Stimulated activated CD8-positive, alpha-beta memory T cell treated with anti-CD3 and anti-CD28 coated beads, Interleukin-15, amount 100 ng/mL, for 24 hours (primary cell): ENCODE measurements at places on chromosomes 11 and 22.

DNA sequence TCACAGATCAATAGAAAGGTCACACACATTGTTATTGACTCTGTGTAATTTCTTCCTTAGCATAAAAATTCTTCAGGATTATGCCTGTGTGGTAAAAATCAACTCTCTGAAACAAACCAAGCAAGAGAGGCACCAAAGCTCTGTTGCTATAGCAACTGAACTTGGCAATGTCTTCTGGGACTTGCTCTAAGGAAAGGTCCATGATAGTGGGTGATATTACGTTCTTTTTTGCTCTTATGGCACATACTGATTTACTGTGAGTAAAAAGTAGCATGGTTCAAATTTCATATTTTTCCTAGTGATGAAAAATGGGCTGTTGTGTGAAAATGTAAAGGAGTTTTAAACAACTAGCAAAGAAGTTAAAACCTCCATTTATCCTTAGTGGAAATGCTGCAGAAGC is 66.4 kb downstream of the SVIP start:
- DNase-seq: no peak

GRCh38 chr22:40444178-40444831 is 73.9 kb downstream of the SGSM3 start:
- no peak for DNase-seq

GRCh38 chr22:31739795-31740201 is 10.1 kb downstream of the PRR14L start:
- no peak for DNase-seq

DNA sequence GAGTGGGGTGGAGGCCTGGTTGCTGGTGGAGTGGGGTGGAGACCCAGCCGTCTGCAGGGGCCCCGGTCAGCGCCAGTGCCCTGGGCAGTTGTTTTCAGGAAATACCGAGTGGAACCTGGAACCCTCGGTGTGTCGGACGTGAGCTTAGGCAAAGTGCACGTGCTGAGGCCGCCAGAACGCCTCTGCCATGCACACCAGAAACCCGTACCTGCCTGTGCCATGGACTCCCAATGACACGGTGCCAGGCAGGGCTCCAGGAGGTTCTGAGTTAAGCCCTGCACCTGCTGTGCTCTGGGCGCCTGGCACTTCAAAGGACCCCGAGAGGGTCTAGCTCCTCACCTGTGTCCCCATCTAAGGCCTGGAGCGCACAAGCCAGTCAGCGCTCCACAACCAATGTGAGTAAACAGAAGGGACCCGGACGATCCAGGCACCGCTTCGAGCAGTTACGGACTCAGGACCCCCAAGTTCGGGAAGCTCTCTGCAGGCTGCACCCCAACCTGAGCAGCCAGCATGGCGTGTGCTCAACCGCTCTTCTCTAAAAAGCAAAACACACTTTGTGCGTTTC is 12.3 kb downstream of the TOLLIP start:
- DNase-seq: no peak
